CD4-positive, alpha-beta T cell (primary cell): ENCODE measurements at places on chromosomes 7 and 10.

GRCh38 chr10:12972146-12972545 is 29.4 kb downstream of the CCDC3 start:
- no peak for DNase-seq

DNA sequence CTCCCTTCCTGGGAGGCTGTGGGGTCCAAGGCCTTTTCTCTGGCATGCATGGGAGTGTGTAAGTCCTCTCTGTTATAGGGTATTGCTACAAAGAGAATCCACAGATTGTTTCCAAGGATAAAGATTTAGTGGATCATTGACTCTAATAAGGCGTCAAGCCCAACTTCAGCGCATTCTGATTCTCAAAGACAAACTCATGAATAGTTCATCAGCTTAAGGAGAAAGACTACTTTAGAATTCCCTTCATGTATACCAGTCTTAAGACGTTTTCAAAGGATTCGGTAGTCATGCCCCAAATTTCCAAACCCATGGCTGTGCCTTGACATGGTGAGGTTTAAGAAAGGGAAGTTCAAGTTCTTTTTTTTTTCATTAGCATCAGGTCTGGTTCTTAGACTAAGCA is 46.6 kb upstream of the ABLIM1 start:
- DNase-seq, result no peak

- no peak for DNase-seq
Measured at GRCh38 chr10:86663576-86664339, 4.6 kb upstream of the LDB3 start.

DNA sequence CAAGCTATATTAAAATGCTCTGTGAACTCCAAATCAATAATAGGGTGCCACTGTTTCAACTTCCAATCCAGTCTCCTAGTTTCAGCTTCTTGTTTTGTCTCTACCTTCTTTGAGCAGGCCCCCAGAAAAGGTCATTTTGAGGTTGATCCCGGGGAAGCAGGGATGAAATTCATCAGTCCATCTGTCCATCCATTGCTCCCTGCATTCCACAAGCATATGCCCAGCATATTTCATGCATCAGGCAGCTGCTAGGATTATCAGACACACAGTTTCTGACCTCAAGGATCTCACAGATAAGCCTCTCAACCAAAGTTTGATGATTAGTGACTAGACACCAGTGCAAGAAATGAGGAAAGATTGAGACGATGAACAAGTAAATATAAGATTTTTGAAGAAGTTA is 186.6 kb upstream of the PDE1C start:
- no peak for DNase-seq

- DNase-seq, result no peak
Measured at GRCh38 chr10:29344073-29344820, 55.4 kb downstream of the LYZL1 start.

DNA sequence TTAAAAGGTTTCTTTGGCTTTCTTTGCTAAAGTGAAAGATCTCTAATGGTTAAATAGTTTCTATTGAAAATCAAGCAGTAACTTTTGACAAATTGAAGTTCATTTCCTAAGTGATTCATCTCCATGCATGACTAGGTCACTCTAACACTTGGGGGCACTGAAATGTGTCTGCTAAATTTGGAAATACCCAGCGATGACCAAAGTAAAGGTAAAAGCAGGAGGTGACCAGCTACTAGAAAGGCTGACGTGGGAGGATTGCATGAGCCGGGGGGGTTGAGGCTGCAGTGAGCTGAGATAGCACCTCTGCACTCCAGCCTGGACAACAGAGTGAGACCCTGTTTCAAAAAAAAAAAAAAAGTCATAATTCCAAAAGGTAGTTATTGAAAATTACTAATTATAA is 111.8 kb upstream of the GPR141 start:
- no peak for DNase-seq

- DNase-seq, result no peak
Measured at GRCh38 chr10:79246606-79247275, 100.5 kb upstream of the PPIF start.

- no peak for DNase-seq
Measured at GRCh38 chr7:157301610-157302120, 35.1 kb upstream of the DNAJB6 start.

GRCh38 chr10:14466257-14466656 is 135.5 kb upstream of the FRMD4A start:
- no peak for DNase-seq

- peak; percentile 46 for DNase-seq
Measured at GRCh38 chr7:65251851-65252620, 121.6 kb upstream of the ZNF92 start.

DNA sequence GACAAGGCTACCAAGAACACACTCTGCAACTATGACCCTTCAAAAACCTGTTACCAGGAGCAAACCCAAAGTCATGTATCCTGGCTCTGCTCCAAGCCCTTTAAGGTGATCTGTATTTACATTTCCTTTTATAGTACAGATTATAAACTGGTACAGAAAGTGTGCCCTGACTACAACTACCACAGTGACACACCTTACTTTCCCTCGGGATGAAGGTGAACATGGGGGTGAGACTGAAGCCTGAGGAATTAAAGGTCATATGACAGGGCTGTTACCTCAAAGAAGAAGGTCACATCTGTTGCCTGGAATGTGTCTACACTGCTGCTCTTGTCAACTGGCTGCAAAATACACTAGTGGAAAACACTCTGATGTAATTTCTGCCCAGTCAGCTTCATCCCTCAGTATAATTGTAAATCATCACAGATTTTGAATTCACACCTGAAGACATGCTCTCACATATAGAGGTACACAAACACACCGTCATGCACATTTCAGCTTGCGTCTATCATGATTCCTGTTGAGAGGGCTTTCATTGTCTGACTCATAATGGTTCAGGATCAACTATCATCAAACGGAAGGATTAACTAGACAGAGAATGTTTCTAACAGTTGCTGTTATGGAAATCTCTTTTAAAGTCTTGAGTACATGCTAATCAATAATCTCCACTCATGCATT is 318.3 kb downstream of the NXPH1 start:
- DNase-seq, result no peak

- DNase-seq, result no peak
Measured at GRCh38 chr10:132696204-132696603, 89.7 kb downstream of the NKX6-2 start.

GRCh38 chr10:5305374-5305773 is 59.4 kb upstream of the UCN3 start:
- DNase-seq, result no peak

DNA sequence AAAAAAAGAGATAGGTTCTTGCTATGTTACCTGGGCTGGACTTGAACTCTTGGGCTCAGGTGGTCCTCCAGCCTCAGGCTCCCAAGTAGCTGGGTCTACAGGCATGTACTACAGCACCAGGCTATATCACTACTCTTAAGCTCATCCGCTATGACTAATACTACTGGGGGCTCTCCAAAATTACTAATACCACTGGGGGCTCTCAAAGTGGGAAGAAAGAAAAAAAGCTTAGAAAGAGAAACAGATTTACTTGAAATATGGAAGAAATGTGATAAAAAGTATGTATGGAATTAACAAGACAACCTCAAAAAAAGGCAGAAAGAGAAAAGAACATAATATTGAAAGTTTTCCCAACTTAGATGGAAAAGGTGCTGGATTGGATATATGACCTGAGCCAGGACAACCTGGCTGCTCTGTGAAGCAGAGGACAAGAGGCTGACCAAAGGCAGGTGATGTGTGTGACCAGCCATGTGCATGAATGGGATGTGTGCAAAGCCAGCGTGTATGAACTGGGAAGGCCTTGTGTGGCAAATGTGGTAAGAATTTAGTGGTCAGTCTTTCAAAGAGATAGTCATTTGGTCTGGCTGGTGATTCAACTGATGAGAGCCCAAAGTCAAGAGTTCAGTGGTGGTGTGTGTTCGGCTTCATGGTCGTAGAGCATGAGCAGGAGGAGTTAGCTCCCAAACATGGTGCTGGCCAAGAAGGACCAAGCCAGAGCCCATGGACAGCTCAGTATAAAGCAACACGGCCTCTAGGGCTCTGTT is 232.4 kb upstream of the KLF14 start:
- no peak for DNase-seq

DNA sequence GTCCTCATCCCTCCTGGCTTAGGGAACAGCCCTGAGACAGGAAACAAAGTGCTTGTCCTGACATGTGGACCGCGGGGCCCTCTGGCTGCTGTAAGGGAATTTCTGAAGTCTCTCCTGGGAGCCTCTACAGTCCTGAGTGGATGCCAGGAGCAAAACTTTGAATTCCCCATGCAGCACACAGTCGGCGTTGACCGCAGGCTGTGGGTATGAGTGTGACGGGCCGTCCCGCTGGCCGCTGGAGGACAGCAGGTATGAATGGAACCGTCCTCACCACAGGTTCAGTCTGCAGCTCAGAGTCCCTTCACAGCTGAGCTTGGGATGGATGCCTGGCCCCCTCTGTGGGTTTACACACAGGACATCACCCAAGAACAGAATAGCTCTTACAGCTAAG is 94.9 kb downstream of the GPR26 start:
- DNase-seq, result no peak

GRCh38 chr7:83547526-83547925 is 101.4 kb downstream of the SEMA3E start:
- no peak for DNase-seq

DNA sequence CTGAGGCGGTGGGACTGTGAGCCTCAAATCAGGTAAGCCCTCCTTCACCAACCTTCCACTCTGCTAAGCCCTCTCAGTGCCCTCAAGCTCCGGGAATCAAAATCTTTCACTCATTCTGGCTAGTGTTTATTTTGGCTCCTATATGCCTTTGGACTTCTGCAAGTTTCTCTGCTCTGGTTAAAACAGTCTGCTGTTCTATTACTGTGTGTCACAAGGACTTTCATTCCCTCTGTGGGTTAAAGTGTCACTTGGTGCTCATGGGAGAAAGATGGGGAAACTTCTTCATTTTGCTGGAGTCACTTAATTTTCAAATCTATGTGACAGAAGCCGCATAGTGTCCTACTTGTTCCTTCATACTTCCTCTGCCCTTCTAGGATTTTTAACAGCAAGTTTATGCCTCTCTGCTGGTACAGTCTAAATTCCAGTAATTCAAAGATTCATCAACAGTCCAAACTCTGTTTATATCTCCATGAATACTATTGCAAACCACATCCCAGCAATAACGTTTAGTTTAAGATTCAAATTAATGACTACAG is 61.3 kb downstream of the CD36 start:
- DNase-seq, result no peak

DNA sequence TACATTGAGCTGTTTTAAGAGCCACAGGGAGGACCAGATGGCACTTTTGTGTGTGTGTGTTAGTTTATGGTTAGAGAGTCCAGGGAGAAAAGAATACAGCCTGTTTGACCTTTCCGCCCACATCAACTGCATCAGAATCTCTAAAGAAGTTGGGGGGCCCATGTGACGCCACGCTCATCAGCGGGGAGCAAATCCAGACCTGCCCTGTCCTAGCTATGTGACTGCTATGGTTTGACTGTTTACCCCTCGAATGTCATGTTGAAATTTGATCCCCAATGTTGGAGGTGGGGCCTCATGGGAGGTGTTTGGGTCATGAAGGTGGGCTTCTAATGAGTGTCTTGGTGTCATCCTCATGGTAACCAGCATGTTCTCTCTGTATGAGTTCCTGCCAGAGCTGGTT is 128.0 kb downstream of the ADRA2A start:
- DNase-seq, result no peak

DNA sequence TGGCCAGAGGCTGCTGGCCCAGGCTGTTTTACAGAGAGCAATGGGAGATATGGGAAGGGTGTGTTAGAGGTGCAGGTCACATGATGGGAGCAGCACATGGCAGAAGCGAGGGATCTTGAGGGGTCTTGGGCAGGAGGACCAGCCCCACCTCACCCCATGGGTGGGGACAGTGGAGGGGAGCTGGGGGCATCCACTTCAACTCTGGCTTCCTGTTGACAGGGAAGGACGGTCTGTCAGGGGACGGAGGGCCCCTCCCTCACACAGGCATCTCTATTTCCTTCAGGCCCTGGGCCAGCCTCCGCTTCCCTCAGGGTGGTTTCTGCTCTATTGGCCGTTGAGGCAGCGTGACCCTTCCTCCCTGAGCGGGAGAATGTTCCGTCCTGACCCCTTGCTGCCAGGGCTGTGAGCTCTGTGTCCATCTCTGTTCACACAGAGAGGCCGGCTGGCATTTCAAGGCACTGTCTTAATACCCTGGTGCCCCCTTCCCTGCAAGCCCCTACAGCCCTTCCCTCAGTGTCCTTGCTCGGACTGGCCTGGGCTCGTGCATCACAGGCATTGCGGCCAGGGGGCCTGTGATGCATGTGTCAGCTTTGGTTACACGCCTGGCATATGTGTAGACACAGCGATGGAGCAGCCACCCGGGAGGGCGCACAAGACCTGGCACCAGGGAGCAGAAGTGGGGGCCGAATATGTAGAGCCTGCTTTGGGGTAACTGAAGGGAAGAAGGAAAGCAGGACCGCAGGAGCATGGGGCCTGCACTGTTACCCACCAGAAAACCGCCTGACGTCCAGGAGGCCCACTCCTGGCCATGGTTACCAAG is 31.8 kb downstream of the RAMP3 start:
- DNase-seq, result no peak

GRCh38 chr7:153682628-153683027 is 369.6 kb upstream of the DPP6 start:
- no peak for DNase-seq

DNA sequence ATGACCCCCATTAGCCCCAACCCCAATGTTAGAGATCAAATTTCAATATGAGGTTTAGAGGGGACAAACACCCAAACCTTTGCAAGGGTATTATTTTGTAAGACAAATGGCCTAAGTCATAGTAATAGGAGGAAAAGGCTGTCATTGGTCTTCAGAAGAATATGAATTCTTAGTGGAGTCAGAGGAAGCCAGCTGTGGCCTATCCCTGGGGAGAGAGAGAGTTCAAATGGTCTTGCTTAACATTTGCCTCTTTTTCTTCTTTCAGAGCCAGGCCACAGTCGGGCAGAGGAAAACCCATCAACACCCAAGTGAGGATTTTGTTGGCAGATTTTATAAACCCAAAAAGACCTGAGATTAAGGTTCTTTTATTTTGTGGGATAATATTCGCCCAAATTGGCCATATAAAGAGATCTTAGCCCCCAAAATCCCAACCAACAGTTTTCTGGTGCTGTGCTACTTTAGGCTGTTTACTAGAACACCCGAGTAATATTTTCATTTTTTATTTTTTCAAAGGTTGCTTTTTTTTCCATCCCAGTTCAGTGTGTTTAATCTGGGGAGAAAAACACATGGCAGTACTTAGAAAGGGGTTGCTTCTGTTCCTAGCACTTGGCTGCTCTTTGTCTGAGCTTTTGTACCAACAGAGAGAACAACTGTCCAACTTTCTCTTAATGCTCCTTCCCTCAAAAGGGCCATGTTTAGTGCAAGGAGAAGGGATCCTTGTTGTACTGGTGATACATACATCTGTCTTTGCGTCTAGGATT is 26.8 kb upstream of the ARMC3 start:
- no peak for DNase-seq

GRCh38 chr10:100819424-100819823 is 74.0 kb downstream of the PAX2 start:
- no peak for DNase-seq

DNA sequence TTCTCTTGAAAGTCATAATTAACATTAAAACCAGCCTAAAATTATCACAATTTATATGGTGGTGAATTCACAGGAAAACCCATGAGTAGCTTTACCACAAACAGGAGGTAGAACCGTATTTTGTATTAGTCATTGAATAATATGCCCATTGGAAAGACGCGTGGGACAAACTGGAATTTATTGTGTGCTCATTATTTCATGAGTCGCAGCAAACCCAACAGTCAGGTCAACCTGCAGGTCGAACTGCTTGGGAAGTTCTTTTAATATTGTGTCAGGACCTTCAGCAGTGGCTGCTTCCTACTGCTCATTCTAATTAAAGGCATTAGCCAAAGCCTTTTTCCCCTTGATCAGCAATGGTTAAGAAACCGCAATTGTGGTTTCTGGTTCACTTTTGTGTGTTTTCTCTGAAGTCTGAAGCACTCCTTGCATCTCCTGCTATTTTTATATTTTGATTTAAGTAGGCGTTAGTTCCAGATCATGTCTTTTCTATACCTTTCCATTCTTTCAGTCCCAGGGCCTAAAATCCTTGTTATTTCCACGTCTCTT is 100.1 kb downstream of the RAB11FIP2 start:
- DNase-seq, result no peak
